Non-pigmented ciliary epithelial cell (primary cell): ENCODE measurements at places on chromosomes 16 and 17.
A peak's percentile ranks its signal among the peaks of the same experiment; 100 is the strongest.

DNA sequence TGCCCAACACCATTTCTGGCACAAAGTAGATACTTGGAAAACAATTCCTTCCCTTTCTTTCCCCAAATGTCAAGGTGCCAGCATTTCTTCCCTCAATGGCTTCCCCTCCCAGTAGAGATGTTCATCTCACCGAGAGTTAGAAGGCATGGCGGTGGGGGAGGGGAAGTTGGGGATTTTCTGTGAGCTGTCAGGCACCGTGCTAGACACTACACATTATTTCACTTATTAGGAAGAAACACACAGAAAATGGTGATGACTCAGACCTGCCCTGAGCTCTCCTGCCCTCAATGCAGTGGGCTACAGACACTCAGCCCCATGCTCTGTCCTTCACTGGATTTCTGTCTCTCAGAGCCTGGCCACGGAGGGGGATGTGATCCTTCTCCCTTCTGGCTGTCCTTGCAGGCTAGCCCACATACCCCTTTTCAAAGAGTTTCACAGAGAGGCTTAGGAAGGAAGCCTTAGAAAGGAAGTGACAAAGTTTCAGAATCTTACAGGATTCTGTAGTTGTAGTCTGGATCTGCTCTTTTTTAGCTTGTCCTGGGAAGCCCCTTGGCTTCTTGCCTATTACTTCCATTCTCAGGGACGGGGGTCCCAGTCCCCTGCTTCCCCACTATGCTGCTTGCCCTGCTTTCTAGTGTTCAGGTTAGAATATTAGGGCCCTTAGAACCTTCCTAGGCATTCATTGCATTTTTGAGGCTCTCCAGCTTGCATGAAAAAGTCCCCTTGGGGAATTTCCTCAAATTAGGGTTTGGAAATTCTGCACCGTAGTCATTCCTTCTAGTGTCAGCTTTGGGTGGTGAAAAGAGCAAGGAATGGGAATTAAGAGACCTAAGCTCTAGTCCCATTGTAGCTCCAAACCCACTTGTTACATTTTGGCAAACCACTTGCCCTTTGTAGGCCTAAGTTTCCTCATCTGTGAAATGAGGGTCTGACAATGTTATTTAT is 12.2 kb upstream of the CCL5 start:
- no peak for DNase-seq

- no peak for DNase-seq
These were observed 148.9 kb downstream of the ITFG1 start for GRCh38 chr16:47311738-47312505.

- peak; percentile 34 for DNase-seq
These were observed 64.6 kb downstream of the CDK5R1 start for GRCh38 chr17:32551186-32551955.

DNA sequence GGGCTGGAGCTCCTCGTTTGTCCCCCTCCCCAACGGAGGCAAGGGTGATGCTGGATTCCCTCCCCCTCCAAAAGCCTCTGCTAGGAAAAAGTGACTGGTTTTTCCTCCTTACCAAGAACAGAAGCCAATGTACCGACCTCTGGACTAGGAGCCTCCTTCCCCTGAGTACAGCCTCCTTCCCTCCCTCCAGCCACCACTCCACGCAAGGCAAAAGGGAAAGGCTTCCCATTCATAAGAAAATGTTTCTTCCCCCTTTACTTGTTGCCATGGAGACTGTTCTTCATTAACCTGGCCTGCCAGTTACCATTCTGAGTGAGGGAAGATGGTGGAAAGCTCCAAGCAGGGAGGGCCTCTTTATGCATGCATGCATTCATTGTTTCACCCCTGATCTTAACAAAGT is 4.3 kb upstream of the PIMREG start:
- no peak for DNase-seq

GRCh38 chr16:85959686-85960085 is 60.7 kb downstream of the IRF8 start:
- DNase-seq = no peak

DNA sequence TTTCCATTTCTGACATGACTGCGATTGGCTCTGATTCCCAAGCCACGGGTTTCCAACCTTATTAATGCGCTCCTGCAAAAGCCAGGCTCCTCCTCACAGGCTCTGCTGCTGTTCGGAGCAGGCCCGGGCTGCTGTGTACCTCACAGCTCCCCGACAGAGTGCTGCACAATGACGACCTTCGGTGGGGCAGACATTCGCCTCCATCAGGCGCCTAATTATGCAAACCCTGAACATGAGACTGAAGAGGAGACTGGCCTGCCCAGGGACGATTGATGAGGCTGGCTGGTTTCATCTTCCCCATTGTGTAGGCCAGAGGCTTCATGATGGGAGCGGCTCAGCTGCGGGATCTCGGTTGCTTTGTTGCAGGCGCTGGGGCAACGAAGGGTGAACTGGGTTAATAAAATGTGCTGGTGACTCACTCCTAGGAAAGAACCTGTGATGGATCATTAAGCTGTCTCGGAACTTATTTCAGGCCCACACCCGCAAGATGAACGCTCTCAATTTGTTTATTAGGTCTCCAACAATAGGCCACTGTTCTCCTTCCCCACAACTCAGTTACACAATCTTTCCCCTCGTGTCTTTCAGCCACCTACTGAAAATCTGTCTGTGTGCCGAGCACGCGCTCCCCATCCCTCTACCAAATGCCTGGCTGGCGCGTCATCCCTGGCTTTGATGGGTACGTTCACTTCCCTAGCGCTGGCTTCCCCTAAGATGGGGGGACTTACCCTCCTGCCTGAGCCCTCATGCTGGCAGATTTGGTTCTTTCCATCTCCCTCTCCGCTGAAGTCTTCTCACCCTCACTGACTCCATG is 27.2 kb upstream of the TOB1 start:
- DNase-seq = no peak

GRCh38 chr16:21611198-21611555 is 11.8 kb downstream of the METTL9 start:
- no peak for DNase-seq

DNA sequence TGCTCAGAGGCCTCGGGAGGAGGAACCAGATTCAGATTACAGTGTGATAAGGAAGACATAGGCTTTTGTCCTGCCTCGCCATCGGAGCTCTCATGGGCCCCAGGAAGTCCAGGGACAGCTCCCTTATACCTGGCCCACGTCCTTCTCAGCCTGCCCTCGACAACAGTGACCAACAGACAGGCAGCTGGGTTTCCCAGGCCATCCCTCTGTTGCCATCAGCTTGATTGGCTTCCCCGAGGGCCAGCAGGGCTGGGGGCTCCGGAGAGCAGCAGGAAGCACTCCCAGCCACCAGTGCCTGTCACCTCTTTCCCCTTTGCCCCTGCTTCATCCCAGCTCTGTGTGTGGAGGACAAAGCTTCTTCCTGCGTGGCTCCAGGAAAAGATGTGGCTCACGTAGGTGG is 17.6 kb downstream of the CD300A start:
- DNase-seq = no peak

DNA sequence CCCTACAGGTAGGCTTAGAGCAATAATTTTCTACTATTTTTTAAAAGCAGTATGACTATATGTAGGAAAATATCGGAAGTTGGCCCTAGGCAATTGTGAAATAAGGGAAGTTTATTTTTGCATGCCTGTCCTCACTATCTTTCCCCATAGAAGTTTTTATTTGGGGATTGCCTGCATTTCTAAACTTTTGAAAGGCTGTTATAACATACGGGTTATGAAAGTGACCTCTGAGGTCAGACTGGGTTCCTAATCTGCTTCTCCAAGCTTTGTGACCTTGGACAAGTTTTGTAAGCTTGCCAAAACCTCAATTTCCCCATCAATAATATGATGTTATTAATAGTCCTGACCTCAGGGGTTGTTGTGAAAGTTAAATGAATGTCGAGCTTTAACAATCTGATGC is 67.1 kb downstream of the ARHGAP44 start:
- DNase-seq = no peak

- DNase-seq = no peak
These were observed 45.4 kb downstream of the LAT start for GRCh38 chr16:29030086-29030840.

GRCh38 chr17:36641877-36642845 is 40.8 kb downstream of the MRM1 start:
- no peak for DNase-seq

GRCh38 chr16:83842291-83842690 is 34.5 kb downstream of the HSBP1 start:
- DNase-seq = no peak

DNA sequence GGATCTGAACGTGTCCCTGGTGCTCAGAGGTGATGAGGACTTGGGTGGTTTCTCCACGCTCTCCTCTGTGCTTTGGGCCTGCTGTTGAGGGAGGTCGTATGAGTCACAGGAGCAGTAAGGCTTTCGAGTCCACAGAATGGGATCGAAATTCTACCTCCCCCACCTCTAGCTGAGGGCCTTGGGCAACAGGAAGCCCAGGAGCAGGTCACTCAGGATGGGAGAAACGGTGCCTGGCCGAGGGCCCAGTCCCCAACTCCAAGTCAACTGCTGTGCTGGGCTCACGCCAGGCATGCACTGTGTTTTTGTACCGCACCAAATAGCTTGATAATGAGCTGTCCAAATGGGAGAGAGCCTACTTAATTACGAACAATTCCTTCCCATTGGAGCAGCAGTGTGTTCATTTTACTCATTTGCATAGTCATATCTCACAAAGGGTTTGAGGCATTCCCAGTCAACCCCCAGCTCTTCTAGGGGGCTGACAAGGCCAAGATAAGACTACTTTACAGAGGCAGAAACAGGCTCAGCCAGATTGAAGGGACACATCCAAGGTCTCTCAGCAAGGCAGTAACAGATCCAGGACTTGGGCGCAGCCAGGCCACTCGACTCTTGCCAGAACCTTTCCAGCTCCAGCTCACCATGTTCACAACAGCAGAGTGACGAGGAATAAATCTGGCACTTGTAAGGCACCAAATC is 53.6 kb downstream of the WNT3 start:
- peak; percentile 42 for DNase-seq

DNA sequence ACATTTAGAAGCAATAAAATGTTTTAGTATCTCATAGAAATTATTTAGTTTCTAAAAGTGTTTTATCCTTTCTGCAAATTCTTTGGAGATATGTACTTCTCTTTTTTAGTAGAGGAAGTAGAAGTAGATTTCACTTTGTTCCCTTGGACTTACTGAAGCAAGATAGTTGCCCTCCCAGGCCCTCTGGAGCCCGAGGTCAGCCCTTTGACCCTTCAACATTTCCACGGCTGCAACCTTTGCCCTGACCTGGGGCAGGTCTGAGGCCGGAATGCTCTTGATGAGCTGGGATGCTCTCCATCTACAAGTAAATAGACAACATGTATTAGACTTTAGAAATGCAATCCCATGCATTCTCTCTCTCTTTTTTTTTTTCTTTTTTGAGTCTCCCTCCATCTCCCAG is 167.5 kb downstream of the CDK5R1 start:
- DNase-seq = no peak

- no peak for DNase-seq
These were observed 58.9 kb downstream of the TK2 start for GRCh38 chr16:66490774-66491715.

GRCh38 chr17:40541873-40542557 is 23.3 kb downstream of the CCR7 start:
- no peak for DNase-seq

- no peak for DNase-seq
These were observed 7.8 kb downstream of the CTF1 start for GRCh38 chr16:30904114-30904780.

- no peak for DNase-seq
These were observed 21.6 kb downstream of the NDE1 start for GRCh38 chr16:15671530-15672117.
